ENCODE measurements at places on chromosomes 7 and 10. TPM values are rescaled to one million over a fixed set of nuclear protein-coding genes. Genes with fewer than 3 reads are reported as not detected.

Gene P4HA1
- total RNA-seq = 1,438 TPM

Gene SLC18A3
- total RNA-seq = not detected

Gene CYP3A4
- total RNA-seq = not detected

Gene FGF8
- total RNA-seq = not detected

Gene RET
- 0.74 TPM for total RNA-seq

Gene SORCS1
- not detected for total RNA-seq

Gene CALML3
- not detected for total RNA-seq

Gene MACROH2A2
- 5.6 TPM for total RNA-seq

Gene OLAH
- total RNA-seq = 0.30 TPM

Gene NRG3
- under 0.01 TPM for total RNA-seq

Gene PDZD7
- 1.5 TPM for total RNA-seq

Gene LRRD1
- total RNA-seq = 0.30 TPM

Gene TNS3
- total RNA-seq = 78.2 TPM

Gene HOXA3
- total RNA-seq = 6.8 TPM

Gene PLEKHA8
- 15.7 TPM for total RNA-seq

Gene TMEM176B
- not detected for total RNA-seq

Gene ATG9B
- 1.6 TPM for total RNA-seq

Gene POLR2J2
- 2.7 TPM for total RNA-seq

Gene PSAP
- total RNA-seq = 1,204 TPM

Gene MUC12
- 0.60 TPM for total RNA-seq

Gene SHTN1
- total RNA-seq = 2.9 TPM

Gene CTAGE4
- not detected for total RNA-seq

Gene PNLIPRP2
- not detected for total RNA-seq

Gene PFKP
- 523 TPM for total RNA-seq

Gene LRRC18
- not detected for total RNA-seq

Gene ASB10
- total RNA-seq = not detected

Gene NUPR2
- not detected for total RNA-seq

Gene PAX4
- total RNA-seq = not detected

Gene NEUROG3
- total RNA-seq = not detected

Gene WDR86
- total RNA-seq = 8.6 TPM

Gene SLC13A1
- not detected for total RNA-seq

Gene FRMD4A
- total RNA-seq = 28.5 TPM

Gene CFTR
- not detected for total RNA-seq

Gene HACD1
- total RNA-seq = 30.0 TPM

Gene SPDYE3
- not detected for total RNA-seq

Gene VSTM4
- 1.6 TPM for total RNA-seq

Gene NRP1
- 546 TPM for total RNA-seq

Gene EBF3
- not detected for total RNA-seq

Gene RASSF4
- 7.5 TPM for total RNA-seq

Gene CRYGN
- total RNA-seq = not detected

Gene HMX3
- total RNA-seq = not detected

Gene HPSE2
- not detected for total RNA-seq

Gene ATOH7
- total RNA-seq = not detected

Gene SEMA3C
- 455 TPM for total RNA-seq

Gene PLXNA4
- 6.5 TPM for total RNA-seq

Gene FLNC
- 226 TPM for total RNA-seq

Gene ACBD7
- total RNA-seq = 0.30 TPM

Gene TSPAN13
- total RNA-seq = 71.3 TPM

Gene FANK1
- 4.6 TPM for total RNA-seq

Gene PYROXD2
- 12.5 TPM for total RNA-seq

Gene STEAP1B
- total RNA-seq = 1.5 TPM

Gene BHLHA15
- total RNA-seq = 1.3 TPM
